Activated CD4-positive, alpha-beta T cell treated with anti-CD3 and anti-CD28 coated beads, Interleukin-2, amount 50 U/mL, for 48 hours (primary cell): ENCODE measurements at places on chromosomes 5 and 9.
A peak's percentile ranks its signal among the peaks of the same experiment; 100 is the strongest.

DNA sequence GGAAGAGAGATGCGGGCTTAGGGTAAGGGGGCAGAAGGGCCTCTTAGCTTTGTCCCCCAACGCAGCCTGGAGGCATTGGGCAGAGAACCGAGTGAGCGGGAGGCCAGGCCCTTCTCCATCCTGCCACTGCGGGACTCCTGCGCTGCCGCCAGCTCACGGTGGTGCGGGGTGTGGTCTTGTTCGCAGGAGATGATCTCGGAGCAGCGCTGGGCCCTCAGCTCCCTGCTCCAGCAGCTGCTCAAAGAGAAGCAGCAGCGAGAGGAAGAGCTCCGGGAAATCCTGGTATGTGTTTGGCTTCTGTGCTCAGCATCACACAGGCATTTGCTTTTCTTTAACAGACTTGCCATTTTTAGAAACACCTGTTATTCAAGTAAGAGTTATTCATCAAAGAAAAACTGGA lies 41.3 kb downstream of the LRSAM1 start:
- no peak for DNase-seq

DNA sequence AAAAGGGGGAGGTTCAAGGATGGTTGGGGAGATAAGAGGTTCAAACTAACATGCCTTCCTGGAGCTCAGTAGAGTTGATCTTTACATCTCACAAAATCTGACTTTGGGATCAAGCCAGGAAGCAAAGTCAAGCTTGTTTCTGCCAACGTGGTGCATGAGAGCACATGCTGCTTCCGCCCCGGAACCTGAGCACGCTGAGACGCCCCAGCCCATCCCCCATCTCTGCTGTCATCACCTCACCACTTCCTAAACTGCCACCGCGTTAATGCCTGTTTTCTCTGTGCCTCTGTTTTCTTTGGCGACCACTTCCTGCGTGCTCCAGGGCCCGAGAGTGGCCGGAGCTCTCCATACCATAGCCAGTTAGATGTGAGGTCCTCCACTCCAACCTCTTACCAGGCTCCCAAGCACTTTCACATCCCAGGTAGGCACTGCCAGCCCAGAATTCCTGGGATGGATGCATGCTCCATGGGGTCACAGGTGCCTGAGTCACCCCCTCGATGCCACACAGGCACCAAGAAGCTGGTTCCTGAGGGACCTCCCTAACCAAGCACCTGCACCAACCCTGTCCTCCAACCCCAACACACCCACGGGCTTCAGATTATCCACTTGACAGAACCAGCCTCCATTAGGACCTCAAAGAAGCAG lies 31.2 kb upstream of the AFAP1L1 start:
- DNase-seq, result peak; percentile 79

DNA sequence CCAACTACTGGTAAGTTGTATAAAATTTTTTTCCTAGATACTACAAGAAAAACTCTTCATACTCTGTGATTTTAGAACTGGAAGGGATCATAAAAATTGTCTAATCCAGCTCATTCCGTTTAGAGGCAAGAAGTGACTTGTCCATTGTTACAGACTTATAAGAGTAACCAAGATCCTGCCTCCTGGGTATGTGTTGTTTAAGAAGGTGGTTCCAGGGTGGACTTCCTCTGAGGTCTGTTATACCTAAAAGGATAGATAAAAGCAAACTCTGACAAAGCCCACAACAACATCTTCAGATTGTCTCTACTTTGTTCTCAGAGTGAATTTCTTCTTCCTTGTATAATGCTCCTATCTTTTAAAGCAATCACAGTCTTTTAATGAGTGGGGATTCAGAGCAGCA lies 24.2 kb downstream of the TGFBR1 start:
- no peak for DNase-seq

DNA sequence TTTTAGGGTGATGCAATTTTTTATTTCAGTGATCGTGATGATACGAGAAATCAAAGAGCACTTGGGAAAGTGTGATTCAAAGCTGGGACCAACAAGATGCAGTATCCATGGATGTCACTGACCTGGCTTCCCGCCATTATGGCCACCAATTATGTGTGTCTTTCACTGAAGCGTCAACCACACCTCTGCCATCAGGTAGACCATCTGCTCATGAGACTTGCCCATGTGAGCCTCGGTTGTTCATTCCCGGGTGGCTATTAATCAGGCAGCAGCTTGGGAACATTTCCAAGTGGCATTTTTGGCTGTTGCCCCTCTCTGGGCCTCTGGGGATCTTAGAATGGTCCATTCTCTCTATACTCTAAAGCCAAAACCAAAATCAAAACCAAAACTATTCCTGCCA lies 436.0 kb upstream of the ADAMTSL1 start:
- DNase-seq, result no peak

- no peak for DNase-seq
Observed at GRCh38 chr9:107360098-107360497, 77.0 kb downstream of the RAD23B start.
